Right lobe of liver (tissue), 6 donors: ENCODE measurements at places on chromosomes 16 and 17. TPM values are rescaled to one million over a fixed set of nuclear protein-coding genes. Genes with fewer than 3 reads are reported as not detected.

DNA sequence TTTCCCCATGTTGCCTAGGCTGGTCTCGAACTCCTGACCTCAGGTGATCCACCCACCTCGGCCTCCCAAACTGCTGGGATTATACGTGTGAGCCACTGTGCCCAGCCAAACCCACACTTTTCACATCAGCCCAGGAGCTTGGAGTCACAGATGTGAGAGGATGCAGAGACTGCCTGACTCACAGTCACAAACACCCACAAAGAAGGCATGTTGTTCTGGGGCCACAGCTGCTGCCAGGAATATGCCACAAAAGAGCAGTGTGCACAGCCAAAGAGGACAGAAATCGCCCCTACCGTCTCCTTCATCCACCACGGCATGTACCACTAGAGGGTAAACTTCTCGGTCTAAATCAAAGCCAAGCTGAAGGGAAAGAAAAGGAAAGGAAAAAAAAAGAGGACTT, 25.1 kb upstream of the FOXJ1 start:
- DNase-seq: no peak

DNA sequence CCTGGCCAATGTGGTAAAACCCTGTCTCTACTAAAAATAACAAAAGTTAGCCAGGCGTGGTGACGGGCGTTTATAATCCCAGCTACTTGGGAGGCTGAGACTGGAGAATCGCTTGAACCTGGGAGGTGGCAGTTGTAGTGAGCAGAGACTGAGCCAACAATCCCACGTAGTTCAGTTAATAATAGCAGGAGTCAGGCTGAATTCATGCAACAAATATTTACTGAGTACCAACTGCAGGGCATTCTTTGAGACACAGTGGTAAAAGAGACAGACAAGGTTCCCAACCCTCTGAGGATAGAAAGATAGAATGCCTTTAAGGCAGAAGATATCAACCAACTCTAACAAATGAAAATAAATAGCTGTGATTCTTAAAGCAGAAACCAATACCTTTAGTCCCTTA, 39.1 kb downstream of the SPOP start:
- no peak for DNase-seq

The KCTD2 gene
- 7.8 TPM for total RNA-seq

The RAB11FIP4 gene
- total RNA-seq: 4.9 TPM
